ENCODE measurements at places on chromosomes 13 and 19.

- no peak for DNase-seq
Measured at GRCh38 chr13:109500146-109500773, 286.1 kb downstream of the IRS2 start.

- no peak for DNase-seq
Measured at GRCh38 chr19:44807652-44808462, 1.0 kb upstream of the BCAM start.

- no peak for DNase-seq
Measured at GRCh38 chr19:29537601-29538000, 11.8 kb downstream of the VSTM2B start.

GRCh38 chr13:45373162-45373547 lies 32.2 kb upstream of the TPT1 start:
- no peak for DNase-seq

DNA sequence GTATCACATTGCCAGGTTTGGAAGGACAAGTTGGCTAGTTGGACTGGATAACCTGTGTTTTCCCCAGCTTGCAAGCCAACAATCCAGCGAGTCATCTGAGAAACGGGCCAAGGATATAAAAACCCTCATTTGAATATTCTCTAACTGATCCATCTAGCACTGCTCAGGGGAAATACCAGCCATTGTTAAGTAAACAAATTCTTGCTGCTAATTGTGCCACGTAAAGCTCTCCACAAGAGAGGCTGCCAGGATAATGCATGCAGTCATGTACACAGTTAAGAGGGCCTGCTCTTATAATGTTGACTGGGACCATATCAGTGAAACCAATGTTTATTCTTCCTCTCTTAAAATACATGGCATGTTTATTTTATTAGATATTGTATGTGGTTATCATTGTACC lies 663.2 kb upstream of the SGCG start:
- DNase-seq, result no peak

- DNase-seq, result no peak
Measured at GRCh38 chr13:87130423-87130822, 540.7 kb upstream of the SLITRK5 start.

DNA sequence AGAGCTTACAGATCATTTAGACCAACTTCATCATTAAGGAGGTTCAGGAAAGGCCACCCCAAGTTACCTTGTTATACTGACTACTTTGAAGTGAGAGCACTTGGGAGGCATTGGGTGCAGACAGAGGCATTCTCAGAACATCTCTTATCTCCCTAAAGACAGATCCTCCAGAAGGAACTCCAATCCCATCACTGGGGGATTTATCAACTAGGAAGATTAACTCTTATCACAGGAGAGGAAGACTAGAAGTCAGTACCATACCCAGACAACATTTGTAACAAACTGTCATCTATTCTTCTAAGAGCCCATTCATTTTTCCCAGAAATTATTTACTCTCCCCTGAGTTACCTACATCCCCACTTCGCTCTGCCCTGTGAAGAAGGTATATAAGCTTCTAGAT lies 5.8 kb upstream of the RFXAP start:
- no peak for DNase-seq

GRCh38 chr13:30313311-30313710 lies 6.0 kb upstream of the KATNAL1 start:
- DNase-seq, result no peak

DNA sequence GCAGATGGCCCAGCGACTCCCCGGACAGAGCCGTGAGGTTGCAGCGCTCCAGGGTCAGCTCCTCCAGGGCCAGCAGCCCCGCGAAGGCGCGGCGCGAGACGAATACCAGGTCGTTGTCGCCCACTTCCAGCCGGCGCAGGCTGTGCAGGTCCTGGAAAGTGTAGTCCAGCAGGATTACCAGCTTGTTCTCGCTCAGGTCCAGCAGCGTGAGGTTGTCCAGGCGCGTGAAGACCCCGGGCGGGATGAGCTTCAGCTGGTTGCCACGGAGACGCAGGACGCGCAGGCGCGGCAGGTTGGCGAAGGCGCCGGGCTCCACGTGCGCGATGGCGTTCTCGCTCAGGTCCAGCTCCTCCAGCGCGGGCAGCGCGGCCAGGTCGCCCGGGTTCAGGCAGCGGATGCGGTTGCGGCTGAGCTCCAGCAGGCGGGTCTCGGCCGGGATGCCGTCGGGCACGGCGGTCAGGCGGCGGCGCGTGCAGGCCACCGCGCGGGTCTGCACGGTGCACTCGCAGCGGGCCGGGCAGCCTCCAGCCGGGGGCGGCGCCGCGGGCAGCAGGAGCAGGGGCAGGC lies 9.3 kb upstream of the PEAK3 start:
- DNase-seq, result no peak

- no peak for DNase-seq
Measured at GRCh38 chr19:43525836-43526771, 897 bp downstream of the ETHE1 start.

DNA sequence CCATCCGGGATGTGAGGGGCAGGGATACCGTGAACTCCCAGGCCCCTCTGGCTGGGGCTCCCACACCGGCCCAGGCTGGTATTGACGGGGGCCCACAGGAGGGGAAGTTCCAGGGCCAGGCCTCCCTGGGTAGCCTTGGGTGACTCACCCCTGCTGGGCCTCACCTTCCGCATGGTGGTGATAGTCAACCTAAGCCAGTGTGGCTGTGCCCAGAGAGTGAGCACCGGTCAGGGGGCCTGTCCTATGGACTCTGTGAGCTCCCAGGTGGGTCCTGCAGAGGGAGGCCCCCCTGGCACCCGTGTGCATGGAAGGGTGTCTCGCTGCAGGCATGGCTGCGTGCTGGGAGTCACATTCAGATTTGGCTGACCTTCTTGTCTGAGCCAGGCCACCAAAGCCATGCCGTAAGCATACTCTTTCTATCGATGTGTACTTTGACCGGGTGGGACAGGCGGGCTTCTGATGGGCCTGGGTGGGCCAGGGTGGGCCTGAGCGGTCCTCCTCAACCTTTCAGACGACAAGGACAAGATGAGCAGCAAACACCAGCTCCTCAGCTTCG lies 27.6 kb downstream of the DHX34 start:
- no peak for DNase-seq

- DNase-seq, result no peak
Measured at GRCh38 chr13:73281746-73282145, 222.9 kb downstream of the KLF5 start.

DNA sequence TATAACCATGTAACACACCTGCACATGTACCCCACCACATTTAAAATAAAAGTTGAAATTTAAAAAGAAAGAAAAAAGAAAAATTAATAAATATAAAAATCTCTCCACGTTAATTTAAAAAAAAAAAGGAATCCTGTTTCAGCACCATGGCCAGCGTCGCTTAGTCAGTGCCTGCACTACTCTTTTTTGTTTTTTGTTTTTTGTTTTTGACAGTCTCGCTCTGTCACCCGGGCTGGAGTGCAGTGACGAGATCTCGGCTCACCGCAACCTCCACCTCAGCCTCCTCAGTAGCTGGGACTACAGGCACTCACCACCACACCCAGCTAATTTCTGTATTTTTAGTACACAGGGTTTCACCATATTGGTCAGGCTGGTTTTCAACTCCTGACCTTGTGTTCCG lies 835.9 kb downstream of the UQCRFS1 start:
- DNase-seq, result no peak

- DNase-seq, result no peak
Measured at GRCh38 chr19:45294291-45295029, 28.2 kb downstream of the CKM start.

DNA sequence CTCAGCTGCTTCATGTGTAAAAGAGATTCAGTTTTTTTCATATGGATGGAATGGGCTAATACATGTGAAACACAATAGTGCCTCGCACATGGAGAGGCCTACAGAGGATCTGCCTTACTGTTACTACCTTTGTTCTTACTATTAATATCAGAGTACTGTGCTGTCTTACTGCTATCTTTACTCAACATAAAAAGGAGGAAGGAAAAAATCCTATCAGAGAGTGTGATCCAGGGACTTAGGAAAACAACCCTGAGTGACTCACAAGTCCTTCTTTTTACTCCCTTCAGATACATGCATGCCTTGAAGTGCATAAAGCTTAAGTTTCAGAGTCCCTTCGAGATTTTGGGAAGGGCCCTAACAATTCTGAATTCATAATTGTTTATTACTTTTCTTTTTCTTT lies 136.8 kb downstream of the TBC1D4 start:
- no peak for DNase-seq

DNA sequence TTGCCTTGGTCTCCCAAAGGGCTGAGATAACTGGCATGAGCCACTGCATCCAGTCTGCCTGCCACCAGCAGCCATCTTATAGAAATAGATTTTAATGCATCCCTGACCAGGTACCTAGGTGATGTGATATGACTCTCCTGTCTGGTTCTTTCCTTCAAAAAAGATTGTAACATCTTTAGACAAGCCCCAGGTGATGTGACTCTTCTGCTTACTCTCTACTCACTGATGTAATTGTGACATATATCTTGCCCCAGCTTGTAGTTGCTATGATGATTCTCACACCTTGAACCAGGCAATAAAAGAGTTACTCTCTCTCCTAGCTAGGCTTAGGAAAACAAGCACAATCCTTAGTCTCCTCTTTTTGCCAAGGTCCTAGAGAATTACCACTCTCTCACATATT lies 30.6 kb upstream of the ZNF681 start:
- DNase-seq, result no peak

DNA sequence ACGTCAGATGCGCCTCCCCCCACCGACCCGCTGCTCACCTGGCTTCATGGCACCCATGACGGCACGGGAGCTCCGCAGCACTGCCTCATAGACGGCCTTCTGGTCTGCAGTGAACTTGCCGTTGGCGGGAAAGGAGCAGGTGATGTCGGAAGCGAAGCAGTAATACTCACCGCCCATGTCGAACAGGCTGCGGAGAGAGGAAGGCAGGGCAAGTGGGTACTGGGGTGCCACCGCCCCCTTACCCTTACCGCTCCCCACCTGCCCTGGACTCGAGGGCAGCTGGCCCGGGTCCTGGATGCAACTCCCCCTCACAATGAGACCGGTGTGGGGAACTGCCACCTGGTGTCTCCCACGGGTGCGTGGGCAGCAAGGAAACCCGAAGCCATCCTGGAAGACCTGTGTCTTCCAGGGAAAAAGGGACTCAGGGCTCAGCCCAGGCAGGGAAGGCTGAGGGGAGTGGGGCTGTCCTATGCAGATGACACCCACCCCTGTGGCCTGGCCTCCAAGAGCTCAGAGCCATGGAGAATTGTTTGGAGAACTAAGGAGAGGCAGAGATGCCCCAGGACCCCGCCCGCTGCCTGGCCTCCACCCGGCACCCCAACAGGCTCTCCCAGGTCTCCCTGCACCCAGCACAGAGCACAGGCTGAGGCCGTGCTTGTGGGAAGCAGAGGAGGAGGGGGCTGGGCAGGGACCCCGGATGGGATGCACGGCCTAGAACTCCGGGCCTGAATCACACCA lies 28.3 kb downstream of the CEBPG start:
- no peak for DNase-seq

GRCh38 chr13:50309318-50309717 lies 294.1 kb downstream of the KCNRG start:
- DNase-seq, result no peak

DNA sequence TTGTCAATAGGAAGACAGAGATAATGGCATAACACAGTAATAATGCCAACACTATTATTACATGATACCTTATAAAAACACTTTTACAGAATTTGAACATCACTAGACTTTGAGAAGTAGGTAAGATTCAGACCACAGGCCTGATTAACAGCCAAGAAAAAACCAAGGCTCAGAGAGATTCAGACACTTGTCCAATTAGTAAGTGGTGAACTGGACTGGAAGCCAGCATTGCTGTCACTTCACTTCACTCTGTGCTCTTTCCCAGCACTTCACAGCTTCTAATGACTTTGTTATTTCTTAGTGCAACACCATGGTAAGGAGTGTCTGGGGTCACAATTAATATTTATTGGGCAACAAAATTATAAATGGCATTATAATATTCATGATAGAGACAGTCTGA lies 91.9 kb downstream of the TRPC4 start:
- DNase-seq, result no peak

DNA sequence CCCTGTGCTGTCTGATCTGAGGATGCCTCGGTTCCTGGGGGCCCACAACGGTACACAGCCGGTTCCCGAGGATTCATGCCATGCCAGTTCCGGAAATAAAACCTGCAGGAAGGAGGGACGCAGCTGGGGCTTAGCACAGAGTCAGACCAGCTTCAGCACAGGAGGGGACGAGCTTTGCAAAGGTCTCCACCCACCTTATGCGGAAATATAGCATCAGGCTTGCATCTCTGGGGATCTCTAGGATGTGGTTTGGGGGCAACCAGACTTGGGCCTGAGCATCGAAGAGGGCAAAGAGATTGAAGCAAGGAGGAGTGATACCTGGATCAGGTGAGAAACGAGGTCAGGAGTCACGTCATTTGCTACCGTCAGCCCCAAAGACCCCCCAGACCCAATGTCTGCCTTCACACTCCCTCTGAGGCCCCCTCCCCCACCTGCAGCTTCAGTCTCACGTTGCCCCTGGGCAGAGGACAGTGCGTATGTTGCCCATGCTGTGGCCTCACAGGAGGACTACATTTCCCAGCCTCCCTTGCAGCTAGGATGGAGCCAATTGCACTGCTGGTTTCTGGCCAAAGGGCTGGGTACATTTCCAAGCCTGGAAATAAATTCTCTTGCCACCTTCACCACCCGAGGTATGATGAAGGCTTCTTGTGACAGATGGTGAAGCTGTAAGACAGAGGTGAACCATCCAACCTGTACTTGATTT lies 12.1 kb downstream of the TYK2 start:
- no peak for DNase-seq

DNA sequence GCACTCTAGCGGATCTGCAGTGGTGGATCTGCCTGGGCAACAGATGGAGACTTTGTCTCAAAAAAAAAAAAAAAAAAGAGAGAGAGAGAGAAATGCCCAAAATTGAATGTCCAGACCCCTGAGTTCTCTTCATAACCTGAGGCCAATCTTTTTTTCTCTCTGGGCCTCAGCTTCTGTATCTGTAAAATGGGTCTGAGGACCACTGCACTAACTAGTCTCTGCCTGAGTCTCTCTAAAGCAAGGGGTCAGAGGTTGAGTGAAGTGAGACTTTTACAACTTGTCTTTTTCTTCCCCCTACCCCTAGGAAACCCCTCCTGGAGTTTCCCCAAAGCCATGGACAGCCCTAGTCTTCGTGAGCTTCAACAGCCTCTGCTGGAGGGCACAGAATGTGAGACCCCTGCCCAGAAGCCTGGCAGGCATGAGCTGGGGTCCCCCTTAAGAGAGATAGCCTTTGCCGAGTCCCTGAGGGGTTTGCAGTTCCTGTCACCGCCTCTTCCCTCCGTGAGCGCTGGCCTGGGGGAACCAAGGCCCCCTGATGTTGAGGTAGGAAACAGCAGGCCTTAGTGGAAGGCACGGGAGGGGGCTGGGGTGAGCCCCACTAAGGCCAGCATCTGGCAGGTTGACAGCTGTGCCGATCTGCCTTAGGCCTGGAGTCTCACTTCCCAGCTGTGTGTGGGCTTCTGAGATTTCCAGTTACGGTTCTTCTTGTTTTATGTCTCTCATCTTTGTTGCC lies 1.8 kb downstream of the TMEM91 start:
- DNase-seq, result no peak

GRCh38 chr13:69947582-69947981 lies 160.0 kb upstream of the ATXN8OS start:
- DNase-seq, result no peak

- peak; percentile 33 for DNase-seq
Measured at GRCh38 chr19:19460258-19460731, 54.8 kb downstream of the GATAD2A start.

Data from CD4-positive, alpha-beta T cell treated with Interleukin-1 beta for 1 hour (primary cell).